ENCODE measurements at places on chromosomes 7 and 10.

DNA sequence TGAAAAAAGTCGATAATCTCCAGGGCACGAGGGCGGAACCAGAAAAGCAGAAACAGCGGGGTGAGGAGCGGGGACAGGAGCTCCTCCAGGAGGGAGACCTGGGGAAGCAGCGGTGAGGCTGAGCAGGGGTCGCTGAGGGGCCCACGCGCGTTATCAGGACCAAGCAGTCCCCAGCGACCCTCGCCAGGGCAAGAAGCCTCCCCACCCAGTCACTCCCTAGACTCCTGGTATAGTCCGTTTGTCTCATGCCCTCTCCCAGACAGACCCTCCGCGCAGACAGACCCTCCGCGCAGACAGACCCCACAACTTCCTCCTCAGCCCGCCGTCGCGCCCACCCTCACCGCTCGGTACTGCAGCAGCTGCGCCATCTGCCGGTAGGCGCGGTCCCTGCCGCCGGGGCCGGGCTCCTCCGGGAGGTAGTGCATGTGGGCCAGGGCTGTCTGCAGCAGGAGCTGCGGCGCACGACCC is 6.3 kb downstream of the ATG9B start:
- no peak for DNase-seq

DNA sequence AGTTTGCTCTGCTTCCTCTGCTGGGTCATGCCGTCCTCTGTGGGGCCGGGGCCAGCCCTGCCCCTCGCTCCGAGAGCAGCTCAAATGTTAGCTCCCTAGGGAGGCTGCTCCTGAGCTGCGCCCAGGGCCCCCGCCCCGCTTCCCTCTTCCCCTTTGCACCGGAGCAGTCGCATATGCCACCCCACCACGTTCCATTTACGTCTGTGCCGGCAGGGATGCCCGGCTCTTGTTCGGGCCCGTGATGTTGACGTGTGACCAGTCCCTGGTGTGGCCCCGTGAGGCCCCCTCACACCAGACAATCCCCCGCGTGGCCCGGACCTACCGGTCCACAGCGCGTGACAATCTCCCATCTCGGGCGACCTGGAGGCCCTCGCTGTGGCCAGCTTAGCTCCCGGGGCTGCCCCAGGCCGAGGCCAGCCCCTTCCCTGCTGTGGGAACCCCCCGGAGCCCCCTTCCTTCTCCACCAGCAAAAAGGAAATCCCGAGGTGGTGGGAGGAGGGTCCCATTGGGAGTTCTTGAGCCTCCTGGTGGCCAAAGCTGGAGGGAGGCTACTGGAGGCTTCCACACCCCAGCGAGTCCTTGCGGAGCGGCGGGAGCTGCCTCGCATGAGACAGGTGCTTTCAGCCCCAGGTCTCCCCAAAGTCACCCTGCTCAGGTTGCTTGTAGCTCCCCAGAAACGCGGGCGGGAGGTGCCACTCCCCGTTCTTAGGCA is 15.2 kb downstream of the FAM20C start:
- DNase-seq: no peak

- no peak for DNase-seq
Measured at GRCh38 chr7:75971309-75971960, 23.0 kb downstream of the TMEM120A start.

- DNase-seq: no peak
Measured at GRCh38 chr7:81207801-81208200, 288.9 kb upstream of the SEMA3C start.

DNA sequence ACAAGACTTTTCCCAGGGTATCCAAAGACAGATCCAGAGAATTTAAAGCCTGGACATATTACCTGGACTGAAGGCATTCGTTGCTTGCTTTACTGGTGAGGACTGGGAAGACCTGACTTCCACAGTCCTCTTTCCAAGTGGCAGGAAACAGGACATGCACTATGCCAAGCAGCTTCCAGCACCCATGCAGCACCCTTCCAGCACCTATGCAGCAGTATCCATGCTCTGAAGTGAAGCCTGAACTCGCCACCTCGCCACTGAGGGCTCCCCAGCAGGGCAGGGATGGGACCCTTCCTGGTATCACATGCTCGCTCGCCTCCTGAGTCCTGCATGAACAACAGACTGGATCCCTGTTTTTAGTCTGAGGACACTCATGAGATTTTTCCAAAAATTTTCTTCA is 189.9 kb upstream of the KLF14 start:
- no peak for DNase-seq

- no peak for DNase-seq
Measured at GRCh38 chr10:87750001-87750671, 67.9 kb downstream of the ATAD1 start.

DNA sequence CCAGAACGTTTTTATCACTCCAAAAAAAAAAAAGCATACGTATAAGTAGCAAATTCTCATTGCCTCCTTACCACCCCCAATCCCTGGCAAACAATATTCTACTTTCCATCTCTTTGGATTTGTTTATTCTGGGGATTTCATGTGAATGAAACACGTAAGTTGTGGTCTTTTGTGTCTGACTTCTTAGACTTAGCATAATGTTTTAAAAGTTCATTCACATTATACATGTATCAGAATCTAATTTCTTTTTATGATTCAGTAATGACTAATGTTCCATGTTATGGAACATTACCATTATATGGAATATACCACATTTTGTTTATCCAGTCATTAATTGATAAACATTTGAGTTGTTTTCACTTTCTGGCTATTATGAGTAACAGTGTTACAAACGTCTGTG is 12.5 kb upstream of the KLHL7 start:
- DNase-seq: no peak

- no peak for DNase-seq
Measured at GRCh38 chr10:17576768-17577167, 40.4 kb downstream of the HACD1 start.

DNA sequence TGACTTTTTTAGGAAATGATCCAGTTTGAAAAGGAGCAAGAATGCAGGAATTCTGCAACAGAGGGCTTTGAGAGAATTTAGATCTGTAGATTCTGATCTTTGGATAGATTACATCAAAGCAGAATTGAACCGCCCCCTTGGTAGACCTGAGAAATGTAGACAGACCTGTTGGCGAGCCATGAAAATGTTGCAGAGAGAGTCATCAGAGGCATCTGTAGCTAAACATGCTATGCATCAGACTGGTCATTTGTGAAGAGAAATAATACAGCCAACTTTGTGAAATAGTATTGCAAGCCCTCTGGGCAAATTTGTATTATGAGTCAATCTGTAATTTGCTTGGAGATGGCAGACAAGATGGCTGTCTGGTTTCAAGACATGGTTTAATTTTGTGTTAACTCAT is 4.3 kb upstream of the C1GALT1 start:
- DNase-seq: no peak

- no peak for DNase-seq
Measured at GRCh38 chr7:116801092-116801710, 61.2 kb upstream of the CAPZA2 start.

GRCh38 chr7:148830897-148831692 is 53.0 kb downstream of the EZH2 start:
- DNase-seq: no peak

DNA sequence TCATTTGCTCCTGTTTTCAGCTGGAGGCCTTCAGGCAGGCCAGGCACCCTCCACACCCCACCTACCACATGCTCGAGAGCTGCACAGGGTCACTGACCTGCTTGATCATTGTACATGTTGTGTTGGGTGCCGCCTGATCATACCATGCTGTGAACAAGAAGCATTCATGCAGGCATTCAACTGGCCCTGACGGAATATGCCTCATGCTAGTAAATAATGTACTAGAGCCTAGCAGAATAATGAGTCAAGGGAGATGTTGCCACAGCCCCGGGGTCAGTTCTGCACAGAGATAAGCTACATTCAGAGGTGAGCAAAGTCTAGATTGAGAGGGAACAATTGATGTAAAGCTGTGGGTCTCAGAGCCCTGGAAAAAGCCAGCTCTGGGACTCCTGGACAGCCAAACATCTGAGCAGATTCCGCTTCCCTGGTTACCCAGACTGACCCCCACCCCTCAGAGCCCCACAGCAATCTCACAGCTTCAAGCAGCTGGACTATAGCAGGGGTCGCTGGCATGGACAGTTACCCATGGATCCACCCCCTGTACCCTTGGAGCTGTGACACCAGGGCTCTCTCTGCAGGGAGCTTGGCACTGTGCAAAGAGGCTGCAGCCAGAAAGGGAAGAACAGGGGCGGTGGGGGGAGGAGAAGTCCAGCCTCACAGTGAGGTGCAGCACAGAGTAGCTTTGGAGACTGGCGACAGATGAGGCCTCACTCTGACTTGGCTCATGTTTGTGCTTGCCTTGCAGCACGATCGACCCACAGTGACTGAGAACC is 86.6 kb downstream of the FRMPD2 start:
- no peak for DNase-seq

GRCh38 chr10:62085404-62085803 is 183.2 kb downstream of the RTKN2 start:
- DNase-seq: no peak

DNA sequence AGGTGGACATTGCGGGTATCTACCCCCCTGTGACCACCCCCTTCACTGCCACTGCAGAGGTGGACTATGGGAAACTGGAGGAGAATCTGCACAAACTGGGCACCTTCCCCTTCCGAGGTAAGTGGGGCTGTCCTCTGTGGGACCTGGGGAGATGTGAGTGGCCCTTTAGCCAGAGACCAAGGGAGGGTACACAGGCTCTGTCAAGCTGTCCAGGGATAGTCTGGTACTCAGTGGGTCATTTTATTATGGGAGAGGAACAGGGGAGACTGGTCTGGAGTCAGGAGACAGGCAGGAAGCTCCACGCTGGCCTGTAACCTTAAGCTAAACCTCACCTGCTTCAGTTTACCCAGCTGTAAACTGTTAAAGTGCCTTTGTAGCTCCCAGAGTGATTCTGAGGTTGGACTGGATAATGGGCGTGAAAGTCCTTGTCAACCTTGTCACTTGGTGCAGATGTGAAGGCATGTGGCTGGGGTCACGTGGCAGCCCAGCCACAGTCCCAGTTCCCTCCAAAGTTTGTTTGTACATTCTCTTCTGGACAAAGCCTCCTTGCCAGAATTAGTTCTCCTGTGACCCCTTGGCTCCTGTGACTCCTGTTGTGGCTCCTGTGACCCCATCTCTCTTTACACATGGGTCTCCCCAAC is 729 bp downstream of the HOGA1 start:
- no peak for DNase-seq

GRCh38 chr7:124843336-124843735 is 77.7 kb upstream of the GPR37 start:
- no peak for DNase-seq

DNA sequence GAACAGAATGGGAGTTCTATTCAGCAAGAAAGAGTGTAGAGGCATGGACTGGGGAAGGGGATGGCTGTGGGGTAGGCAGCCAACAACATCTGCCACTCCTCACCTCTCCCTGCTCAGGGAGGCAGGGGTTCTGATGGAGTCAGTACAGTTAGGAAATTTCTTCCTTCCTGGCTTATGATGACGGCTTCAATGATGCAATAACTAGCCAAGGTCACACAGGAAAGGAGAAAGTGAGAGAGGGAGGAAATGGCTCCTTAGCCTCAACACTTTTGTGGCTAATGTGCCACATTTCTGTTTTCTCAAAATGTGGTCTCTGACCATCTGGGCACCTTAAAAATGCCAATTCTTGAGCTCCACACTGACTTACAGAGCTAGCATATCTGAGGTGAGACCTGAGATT is 79.3 kb upstream of the PDZD8 start:
- DNase-seq: no peak

DNA sequence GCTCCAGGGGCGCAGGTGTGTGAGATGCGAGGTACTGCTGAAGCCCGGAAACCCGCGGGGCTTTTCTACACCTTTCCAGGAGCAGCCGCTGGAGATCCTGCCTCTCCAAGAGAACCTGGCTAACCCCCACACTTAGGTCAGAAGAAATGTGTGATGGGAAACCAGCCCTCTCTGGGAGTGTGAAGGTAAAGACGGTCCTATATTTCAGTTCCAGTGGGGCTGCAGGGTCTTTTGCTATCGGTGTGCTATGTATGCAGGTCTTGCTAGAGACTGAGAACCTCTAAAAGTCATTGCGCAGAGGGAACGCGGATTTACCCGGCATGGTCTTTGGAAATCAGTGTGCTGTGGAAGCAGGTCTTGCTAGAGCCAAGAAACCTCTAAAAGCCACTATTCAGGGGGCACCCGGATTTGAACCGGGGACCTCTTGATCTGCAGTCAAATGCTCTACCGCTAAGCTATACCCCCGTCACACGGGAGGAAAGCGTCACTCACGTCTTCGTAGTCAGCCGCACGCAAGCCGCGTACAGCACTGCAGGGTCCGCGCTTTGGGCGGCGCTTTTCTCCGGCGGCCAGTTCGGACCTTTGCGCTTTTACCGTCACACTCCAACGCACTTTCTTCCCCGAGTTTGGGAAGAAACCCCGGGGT is 46.0 kb downstream of the ZNF777 start:
- DNase-seq: no peak

GRCh38 chr10:49318755-49319154 is 19.8 kb downstream of the C10orf71 start:
- no peak for DNase-seq

- no peak for DNase-seq
Measured at GRCh38 chr7:156143158-156143557, 330.9 kb upstream of the SHH start.

DNA sequence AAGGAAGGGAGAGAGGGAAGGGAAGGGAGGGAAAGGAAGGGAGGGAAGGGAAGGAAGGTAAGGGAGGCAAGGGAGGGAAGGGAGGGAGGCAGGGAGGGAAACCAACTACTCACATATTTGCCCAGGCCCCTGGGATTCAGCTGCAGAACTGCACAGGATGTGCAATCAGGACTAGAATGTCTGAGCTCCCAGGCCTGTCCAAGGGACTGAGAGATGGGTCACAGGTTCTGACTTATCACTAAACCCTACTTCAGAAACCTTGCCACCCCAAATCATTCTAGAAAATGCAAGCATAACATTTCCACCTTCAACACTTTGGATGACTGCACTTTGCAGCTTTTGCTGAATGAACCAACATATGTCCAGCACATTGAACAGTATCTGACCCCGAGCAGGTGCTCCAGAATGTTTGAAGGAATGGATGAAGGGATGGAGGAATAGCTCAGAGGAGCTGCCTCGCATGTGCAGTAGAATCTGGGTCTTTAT is 245.3 kb downstream of the KCNMA1 start:
- DNase-seq: no peak

GRCh38 chr10:89867964-89868363 is 166.6 kb downstream of the KIF20B start:
- DNase-seq: no peak

- no peak for DNase-seq
Measured at GRCh38 chr10:86249794-86250193, 116.8 kb downstream of the GRID1 start.

DNA sequence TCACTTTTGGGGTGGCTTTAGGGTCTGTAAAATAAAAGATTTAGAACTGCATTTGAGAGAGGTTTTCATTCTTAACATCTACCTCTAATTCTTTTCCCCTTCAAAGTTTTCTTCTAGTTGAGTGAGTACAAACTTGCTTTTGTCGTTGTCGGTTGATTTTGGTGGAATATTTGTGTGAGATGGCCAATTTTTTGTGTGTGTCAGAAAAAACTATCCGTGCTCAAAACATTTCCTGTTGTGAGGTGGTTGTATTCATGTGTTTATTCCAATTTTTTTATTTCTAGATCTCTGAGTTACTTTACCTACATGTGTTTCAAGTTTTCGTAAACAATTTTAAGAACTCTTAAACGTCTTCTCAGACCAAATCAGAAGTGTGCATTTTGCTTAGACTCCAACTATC is 1.6 kb downstream of the AHR start:
- no peak for DNase-seq

GRCh38 chr10:11609492-11610093 is 1.9 kb downstream of the USP6NL start:
- no peak for DNase-seq
